ENCODE measurements at places on chromosomes 4 and X.

GRCh38 chr4:183256343-183256742 is 63.7 kb downstream of the CLDN22 start:
- no peak for DNase-seq

DNA sequence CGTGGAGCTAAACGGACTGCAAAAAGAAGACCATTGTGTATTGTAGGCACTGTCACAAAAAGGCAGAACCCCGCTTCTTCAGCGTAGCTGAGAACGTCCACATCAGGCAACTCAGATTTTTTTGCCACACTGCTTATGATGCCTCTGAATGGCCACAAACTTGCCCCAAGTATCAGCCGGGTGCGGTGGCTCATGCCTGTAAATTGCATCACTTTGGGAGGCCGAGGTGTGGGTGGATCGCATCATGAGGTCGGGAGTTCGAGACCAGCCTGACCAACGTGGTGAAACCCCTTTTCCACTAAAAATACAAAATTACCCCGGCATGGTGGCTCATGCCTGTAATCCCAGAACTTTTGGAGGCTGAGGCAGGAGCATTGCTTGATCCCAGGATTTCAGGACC is 14.9 kb upstream of the IL3RA start:
- DNase-seq = no peak

DNA sequence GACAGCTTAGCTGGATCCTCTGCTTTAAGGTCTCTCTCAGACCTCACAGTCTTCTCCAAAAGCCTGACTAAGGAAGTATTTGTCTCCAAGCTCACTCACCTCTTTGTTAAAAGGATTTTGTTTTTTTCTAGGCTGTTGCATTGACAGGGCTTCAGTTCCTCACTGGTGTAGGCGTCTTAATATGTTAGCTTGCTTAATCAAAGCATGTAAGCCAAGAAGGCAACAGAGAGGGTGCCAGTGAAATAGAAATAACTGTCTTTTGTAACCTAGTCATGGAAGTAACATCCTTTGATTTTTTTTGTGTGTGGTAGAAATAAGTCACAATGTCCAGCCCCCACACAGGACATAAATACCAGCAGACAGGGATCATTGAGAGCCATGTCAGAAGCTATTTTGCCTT is 58.8 kb downstream of the FIP1L1 start:
- DNase-seq = no peak

DNA sequence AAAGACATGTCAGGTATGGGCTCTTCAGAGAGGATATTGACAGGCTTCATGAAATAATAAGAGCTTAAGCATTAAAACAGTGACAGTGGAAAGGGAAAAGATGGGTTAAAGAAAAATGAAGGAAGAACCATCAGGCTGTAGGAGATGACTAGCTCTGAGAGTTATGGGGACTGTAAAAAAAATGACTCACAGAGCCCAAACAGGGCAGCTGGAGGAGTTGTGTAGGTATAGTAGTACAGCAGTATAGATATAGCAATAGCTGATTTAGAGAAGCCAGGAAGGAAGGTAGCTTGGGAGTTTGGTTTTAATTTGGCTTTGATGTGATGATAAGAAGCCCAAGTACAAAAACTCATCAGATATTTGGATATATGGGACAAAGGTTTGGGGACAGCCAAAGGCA is 66.6 kb downstream of the FREM3 start:
- DNase-seq = no peak

DNA sequence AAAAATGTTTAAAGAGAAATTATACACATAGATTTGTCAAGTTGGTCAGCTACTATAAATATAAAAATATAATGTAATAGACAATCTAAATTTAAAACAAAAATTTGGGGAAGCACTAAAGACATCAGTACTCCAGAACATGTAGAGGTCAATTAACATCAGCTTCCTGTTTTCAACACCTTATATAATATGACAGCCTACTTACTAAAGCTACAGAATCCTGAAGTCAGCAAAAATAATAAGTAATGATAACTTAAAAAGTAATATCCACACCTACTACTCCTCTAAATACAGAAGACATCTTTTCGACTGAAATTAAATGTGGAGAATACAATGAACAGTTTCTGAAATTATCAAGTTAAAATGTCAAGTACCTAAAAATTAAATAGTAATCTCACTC is 118.6 kb downstream of the LRBA start:
- no peak for DNase-seq

GRCh38 chr4:8507624-8508023 is 67.0 kb downstream of the TRMT44 start:
- DNase-seq = no peak

DNA sequence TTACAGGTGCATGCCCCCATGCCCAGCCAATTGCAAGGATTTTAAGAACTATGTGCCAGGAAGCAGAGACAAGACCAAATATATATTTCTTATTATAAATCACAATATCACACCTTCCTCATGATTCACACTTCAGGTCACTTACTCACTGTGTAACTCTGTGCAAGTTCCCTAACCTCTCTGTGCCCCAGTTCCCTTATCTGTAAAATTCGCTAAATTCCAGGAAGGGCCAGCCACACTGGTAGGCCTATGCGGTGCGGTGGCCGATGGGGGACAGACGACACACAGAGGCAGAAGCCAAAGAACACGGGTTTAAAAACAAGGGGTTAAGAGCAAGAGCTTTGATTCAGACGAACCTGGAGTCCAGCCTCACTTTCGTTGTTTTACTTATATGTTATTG is 2.8 kb downstream of the TRIM2 start:
- no peak for DNase-seq

DNA sequence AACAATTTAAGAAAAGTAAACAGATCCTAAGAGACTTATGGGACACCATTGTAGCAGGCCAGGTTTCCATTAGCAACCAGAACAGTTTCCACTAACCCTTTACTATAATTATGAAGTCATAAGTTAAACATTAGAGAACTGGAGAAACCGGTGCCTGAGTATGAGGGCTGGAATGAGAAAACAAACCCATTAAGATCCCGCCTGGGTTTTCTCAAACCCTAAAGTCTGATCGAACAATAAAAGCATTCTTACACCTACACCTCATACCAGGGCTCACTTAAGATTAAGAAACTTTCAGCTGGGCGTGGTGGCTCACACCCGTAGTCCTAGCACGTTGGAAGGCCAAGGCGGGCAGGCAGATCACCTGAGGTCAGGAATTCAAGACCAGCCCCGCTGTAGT is 13.7 kb upstream of the DHX15 start:
- DNase-seq = no peak

DNA sequence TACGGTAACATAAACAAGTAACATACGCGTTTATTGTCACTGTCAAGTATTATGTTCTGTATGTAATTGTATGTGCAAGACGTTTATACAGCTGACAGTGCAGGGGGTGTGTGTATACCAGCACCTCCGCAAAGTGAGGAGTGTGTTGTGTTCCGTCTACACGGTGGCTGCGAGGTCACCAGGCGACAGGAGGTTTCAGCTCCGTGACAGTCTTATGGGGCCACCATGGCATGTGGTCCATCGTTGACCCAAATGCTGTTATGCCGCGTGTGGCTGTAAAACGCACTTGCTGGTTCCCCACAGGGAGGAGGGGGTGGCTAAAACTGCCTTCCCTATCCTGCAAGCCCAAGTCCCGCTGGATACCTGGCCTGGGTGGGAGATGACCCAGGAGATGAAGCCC is 25.0 kb downstream of the NSG1 start:
- DNase-seq = no peak

DNA sequence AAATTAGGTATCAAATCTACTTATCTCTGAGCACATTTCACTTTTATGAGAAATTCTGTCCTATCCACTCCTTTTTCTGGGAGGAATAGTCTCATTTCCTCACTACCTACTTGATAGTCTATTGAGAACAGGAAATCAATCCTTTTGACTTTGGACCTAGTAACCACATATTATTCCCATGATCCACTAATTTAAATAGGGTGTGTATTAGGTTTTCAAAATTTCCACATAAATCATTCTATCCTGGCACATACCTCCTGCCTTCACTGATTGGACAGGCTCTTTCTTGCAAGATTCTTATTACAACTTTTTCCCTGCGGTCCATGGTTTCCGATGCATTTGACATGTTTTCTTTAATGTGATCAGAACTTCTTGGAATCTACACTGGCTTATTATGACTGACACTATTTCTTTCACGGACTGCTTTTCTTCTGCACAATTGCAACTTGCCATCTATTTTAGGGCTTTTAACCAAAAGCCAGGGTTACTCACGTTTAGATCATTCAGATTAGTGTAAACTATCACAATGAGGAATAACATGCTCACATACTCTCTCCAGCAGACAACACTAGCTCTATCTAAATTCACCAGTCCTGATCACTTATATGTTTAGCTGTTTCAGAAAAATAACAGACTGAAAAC is 419.9 kb upstream of the SLIT2 start:
- no peak for DNase-seq

DNA sequence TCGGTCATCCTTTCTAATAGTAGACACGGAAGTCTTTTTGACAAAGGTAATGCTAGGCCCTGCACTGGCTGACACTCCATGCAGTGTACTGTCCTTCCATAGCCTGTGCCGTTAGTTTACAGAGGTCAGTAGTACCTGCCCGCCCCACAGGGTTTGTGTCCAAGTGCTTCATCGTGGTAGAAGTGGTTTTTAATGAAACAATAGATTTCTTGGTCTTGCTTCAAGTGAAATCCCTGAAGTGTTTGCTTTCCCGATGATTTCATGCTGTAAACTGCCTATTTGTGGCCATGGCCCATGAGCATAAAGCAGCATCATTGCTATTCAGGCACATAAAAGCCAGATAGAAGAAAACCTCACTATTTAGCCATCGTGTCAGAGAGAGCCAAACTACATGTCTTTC is 139.3 kb downstream of the GPR143 start:
- no peak for DNase-seq

DNA sequence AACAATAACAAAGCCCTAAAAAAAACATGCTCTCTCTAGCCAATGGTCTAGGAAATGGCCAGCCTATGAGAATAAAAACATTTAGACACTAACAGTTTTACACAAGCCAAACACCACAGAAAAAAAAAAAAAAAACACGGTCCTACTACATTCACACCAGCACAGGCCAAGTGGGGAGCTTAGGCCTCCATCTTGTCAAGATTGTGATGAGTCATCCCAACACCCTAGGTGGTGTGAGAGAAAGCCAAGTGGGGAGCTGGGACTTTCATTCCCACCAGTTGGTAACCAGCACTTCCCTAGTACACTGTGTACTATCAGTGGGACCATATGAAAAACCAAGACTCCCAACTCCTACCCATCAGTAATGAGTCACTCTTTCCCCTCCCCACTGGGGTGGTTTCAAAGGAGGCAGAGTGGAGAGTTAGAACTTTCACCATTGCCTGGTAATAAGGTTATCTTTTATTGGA is 95.6 kb downstream of the ADAMTS3 start:
- DNase-seq = peak; percentile 74

GRCh38 chr4:54001668-54002365 is 62.6 kb downstream of the CHIC2 start:
- no peak for DNase-seq

- DNase-seq = peak; percentile 38
These were observed 126.8 kb downstream of the NFKB1 start for GRCh38 chr4:102627831-102628523.

DNA sequence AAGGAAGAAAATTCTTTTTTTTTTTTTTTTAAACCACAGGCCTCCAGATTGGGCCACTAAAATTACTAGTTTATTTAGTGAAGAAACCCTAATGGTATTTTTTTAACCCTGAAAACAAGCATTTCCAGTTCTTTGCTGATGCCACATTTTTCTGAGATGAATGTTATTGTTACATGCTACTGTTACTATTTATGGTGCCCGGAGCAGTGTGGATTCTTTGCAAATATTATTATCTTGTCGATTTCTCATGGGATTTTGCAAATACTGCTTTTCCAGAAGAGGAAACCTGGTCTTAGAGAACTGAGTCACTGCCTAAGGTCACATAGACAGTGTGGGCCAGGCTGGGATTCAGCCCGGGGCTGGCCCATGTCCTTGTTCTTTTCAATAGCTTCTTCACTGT is 8.7 kb upstream of the ALAS2 start:
- no peak for DNase-seq

DNA sequence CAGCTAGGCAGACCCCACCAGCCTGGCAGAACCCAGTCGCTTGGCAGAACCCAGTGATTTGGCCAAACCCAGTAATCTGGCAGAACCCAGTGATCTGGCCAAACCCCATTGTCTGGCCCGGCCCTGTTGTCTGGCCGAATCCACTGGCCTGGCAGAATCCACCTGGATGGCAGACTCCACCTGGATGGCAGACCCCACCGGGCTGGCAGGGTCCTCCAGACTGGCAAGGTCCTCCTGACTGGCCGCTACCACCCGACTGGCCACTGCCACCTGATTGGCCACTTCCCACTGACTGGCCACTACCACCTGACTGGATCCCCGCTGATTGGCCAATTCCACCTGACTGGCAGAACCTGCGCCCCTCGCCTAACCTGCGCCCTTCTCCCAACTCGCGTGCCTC is 3.2 kb downstream of the MAGED1 start:
- DNase-seq = no peak
